ENCODE measurements at places on chromosomes 12 and 14.

DNA sequence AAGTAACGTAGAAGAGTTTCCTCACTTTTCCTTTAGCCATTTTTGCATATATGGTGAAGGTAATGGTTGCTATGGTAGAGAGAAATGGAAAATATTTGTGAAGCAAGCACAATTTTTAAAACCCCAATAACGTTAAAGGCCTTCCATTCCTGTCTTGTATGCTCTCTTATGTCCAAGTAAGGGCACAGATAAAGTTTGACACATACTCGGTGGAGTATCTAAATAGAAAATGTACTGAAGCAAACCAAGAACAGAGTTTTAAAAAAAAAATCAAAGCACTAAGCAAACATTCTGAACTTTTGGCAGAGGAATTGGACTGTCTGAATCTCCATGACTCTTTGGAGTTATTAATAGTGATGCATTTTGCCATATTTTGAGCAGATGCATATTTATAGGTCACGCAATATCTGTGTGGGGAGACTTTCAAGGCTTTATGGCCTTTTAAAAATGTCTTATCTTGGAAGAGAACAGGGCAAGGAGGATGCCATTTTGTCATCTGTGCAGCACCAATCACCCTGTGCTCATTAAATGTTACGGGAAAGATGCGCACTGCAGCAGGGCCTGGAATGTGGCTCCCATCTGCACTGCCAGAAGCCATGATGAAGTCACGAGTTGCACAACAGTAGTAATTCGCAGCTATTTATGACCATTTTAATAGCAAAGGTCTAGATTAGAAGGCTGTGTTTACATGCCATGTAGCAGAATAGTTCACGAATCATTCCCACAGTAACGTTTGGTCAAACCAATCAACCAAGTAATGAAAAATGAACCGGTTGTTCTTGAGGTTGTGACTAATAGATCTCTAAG is 23.3 kb upstream of the AMIGO2 start:
- DNase-seq: no peak

- no peak for DNase-seq
These were observed 4.6 kb downstream of the FOXJ2 start for GRCh38 chr12:8037046-8037663.

GRCh38 chr12:96497855-96498254 is 8.5 kb downstream of the CFAP54 start:
- no peak for DNase-seq

GRCh38 chr12:111063295-111064026 is 143.1 kb upstream of the MYL2 start:
- peak; percentile 90 for DNase-seq

- no peak for DNase-seq
These were observed 30.0 kb downstream of the HCFC2 start for GRCh38 chr12:104094284-104094683.

DNA sequence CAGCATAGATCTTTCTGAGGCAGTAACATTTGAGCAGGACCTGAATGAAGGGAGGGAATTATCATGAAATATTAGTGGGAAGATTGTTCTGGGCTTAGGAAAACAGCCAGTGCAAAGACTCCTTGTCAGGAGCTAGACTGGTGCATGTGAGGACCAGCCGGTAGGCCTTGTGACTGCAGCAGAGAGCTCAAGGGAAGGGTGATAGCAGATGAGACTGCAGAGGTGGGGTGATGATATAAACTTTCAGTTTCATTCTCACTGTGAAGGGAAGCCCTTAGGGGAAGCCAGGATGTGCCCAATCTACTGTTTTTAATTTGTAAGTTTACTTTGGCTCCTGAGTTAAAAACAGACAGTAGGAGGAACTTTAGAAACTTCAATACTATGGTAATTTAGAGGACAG is 12.4 kb downstream of the IL22 start:
- DNase-seq: no peak

- no peak for DNase-seq
These were observed 313.5 kb upstream of the KITLG start for GRCh38 chr12:88893801-88894200.

DNA sequence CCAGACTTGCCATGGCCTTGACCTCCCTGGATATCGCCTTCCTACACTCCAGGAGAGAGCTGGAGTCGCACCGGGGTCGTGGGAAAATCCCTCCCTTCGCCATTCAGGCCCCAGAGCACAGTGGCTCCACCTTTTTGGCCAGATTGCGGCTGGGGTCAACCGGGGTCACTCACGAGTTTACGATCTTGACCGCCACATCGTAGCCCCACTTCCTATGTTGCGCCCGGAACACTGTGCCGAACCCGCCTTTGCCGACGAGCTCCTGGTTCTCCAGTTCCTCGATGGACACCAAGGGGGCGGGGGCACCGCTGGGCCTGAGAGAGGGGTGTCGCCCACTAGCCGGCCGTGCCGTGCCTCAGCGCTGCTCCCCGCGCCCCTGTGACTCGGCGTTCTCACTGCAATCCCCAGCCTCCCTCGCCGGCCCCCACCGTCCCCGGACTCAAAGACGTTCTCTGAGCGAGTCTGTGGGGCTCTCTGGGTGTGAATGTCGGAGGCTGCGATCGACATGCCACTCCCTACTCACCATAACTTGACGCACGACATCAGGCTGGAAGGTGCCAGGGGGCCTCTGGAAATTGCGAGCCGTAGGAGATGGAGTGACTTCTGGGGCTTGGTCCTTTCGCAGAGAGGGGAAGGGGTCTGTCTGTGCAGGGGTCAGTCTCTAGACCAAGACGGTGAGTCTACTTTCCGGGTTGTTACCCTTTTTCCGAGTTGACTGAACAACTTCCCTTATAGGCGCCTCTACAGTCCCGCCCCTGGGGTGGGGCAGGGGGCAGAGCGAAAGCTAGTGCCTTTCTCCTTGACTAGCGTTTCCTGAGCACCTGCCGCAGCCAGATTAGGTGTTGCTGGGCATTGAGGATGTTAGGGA is at the start of gene RIPK3:
Gene RIPK3 (minus strand): TSS at position 708 of the 868 bp plus-strand sequence. CDS start 165 bp downstream, at position 543.
- DNase-seq: no peak

- DNase-seq: no peak
These were observed 320.4 kb downstream of the BCL11B start for GRCh38 chr14:98951521-98952152.

GRCh38 chr14:73342670-73343069 is 105.4 kb downstream of the PAPLN start:
- DNase-seq: no peak

GRCh38 chr12:122062832-122063693 is 15.5 kb upstream of the MLXIP start:
- peak; percentile 74 for DNase-seq

DNA sequence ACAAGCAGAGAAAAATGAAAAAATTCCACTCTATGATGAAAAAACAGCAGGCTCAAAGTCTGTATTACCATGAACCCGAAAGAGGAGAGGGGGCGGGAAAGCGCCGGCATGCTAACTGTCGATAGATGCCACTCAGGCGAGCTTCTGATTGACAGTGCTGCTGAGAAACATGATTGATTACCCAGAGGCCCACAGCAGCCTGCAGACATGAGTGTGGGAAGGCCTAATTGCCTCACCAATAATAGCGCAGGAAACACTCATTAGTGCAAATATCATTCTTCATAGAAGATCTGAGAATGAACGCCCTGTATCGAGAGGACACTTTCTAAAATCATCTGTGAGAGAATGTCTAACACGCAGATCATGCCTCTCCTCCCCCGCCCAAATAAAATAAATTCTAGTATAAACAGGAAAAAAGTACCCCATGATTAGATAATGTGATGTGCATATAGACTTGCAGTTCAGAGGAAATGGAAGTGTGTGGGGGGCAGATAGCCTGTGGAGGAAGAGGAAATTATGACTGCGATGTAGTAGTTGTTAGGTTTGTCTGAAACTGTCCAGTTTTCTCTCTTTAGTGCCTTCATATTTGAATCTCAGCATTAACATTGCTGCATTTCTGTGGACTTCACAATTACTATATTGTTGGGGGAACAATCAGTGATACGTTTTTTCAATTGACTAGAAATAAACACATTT is 15.6 kb downstream of the TPH2 start:
- no peak for DNase-seq

DNA sequence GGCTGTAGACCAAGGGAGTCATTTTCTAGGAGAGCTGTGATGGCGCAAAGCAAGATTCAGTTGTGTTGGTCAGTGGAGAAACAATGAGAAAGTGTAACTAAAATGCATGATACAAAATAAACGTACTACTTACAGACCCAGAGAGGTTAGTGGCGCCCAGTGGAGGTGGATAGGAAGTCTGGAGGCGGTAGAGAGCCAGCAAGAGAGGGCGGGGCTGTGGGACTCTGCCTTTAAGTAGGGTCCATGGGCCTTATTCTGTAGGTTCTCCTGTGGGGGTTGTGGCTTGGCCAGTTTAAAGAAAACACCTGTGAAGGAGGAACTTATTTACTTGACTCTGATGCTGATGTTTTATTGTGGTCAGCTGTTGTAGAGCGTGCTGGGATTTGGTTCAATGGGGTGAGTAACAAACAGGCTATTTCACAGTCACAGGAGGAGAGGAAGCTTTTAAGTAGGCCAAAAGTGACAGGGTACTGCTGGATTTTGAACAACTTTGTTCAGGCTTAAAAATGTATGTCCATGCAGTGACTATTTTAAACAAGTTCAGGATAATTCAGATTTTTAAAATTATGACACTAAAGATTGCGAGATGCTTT is 1097.7 kb downstream of the TMTC2 start:
- DNase-seq: no peak

DNA sequence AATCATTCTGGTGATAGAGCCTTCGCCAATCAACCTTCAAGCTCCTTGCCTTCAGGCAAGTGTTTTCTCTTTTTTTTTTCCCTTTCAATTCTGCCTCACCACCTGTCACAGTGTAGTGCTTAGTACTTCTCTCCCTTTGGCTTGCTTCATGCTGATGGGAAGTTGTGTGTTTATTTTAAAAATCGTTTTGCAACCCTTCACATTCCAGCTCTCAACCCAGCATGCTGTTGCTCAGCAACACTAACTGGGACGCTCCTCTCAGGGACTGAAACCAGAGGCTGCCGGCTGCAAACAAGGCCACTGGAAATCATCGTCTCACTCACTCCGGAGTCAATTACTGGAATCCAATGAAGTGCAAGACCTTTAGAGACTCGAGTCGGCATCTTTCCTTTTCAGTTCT is 342.7 kb downstream of the PRKD1 start:
- no peak for DNase-seq

GRCh38 chr14:22547313-22547947 is 41.6 kb downstream of the DAD1 start:
- no peak for DNase-seq

- DNase-seq: no peak
These were observed 141.3 kb upstream of the FKBP4 start for GRCh38 chr12:2653461-2653965.

GRCh38 chr12:19958389-19958788 is 409.9 kb upstream of the PDE3A start:
- no peak for DNase-seq

GRCh38 chr12:8950221-8950527 is 729 bp upstream of the M6PR start:
- DNase-seq: no peak

GRCh38 chr14:76352639-76353281 is 23.2 kb upstream of the ESRRB start:
- DNase-seq: peak; percentile 37

GRCh38 chr12:89621521-89621920 is 87.1 kb downstream of the ATP2B1 start:
- no peak for DNase-seq

DNA sequence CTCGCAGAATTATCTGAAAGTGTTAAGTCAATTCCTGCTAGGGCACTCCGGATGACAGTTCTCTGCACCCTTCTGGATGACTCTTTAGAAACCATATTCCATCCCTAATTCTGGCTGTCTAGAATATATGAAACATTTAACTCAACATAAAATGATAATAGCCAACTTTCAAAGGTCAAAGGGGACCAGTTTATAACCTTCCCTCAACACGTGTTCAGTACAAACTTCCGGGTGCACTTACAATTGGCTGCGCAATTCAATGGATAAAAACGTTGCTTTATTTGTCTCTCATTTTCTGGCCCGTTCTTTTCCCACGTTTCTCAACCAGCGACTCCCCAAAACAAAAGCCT is 1.3 kb downstream of the SBNO1 start:
- DNase-seq: peak; percentile 20

GRCh38 chr14:94047581-94047980 is 21.4 kb downstream of the OTUB2 start:
- no peak for DNase-seq

- DNase-seq: no peak
These were observed 39.1 kb upstream of the PNMA1 start for GRCh38 chr14:73753124-73753886.

DNA sequence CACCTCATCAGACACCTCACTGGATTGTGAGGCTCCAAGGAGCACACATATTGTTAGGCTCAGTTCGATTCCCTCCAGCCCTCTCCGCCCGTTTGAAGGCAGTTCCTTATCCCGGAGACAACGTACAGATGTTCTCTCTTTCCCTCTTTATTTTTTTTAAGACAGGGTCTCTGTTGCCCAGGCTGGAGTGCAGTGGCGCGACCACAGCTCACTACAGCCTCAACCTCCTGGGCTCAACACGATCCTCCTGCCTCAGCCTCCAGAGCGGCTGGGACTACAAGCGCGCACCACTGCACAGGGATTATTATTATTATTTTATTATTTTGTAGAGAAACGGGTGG is 718 bp upstream of the TROAP start:
- DNase-seq: no peak

DNA sequence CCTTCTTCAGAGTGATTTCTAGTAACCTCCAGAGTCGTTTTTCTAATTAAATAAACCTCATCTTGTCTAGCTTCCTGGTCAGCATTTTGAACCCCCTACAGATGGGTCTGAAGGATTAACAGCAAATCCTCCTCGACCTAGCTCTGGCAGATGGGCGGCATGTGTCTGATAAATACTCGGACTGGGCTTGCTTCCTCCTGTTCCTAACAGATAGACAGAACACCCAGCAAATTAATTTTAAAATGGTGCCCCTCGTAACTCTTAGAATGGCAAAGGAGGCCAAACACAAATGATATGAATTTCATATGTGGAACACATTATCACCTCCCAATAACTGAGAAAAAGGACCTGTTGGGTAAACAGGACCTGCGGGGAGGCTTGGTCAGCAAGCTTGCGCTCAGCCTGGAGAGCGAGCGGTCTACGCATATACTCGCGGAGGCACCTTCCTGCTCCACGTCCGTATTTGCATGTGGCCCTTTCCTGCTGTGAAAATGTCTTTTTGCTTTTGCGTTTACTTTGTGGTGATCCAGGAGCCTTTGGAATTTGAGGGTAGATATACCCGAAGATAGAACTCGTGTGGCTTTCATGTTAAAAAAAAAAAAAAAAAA is 79.6 kb downstream of the OTX2 start:
- no peak for DNase-seq

DNA sequence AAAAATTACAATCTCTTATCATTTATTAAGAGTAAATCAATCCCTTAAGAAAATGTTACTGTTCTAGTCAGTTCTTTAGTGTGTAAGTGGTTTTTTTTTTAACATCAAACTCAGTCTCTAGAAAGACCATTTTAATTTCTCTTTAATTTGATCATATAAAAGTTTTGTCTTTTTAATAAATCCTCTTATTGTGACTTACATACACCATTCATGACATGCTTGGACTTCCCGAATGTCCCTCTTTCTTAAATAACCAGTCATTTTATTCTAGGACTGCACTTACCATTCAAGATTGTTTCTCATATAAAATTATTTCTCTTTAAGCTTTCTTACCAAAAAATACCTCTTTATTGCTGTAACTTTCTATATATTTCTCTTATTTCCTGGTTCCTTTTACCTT is 60.8 kb upstream of the EVL start:
- DNase-seq: no peak

All from RWPE1 (cell line).